Stimulated activated CD8-positive, alpha-beta memory T cell treated with anti-CD3 and anti-CD28 coated beads, Interleukin-7, amount 100 ng/mL, for 24 hours (primary cell): ENCODE measurements at places on chromosomes 7 and 10.

DNA sequence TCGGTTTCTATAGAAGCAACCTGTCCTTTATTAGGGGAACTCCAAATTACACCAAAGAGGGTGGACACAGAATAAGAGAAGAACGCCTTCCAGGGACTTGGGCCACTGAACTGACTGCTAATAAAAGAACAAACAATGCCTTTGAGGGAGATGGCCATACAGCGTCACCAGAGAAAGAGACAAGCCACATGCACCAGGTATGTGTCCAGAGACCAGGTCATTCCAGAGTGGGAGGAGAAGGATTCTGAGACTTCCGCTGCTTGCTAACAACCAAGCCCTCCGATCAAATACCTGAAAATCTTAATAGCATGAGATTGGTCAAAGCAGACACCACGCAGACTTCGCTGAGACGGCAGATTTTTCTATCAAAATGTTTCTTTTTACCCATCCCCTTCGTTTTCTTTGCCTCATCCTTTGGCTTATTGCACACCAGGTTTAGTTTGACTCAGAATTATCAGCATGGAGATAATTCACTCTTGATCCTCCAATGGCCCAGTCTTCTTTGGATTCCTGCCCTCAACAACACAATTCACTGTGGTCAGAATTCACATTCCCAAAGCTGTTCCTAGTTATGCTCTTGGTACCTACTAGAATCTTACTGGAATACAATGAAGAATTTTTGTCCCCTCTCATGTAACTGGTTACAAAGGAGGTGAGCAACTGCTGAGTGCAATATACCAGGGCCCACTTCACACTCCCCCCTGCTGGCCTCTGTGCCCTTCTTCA is 87.4 kb upstream of the DDC start:
- DNase-seq = no peak

- DNase-seq = no peak
Observed at GRCh38 chr7:4806983-4807597, 31.7 kb downstream of the AP5Z1 start.

DNA sequence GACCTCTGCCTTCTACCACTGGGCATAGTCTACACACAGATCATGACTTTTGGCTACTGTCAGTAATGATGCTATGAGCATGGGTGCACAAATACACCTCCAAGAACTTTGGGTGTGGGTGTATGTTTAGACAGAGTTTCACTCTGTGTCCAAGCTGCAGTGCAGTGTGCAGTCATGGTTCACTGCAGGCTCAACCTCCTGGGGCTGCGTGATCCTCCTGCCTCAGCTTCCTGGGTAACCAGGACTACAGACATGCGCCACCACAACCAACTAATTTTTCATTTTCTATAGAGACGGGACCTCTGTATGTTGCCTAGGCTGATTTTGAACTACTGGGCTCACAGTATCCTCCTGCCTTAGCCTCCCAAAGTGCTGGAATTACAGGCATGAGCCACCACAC is 194.4 kb downstream of the NSUN6 start:
- DNase-seq = no peak

- no peak for DNase-seq
Observed at GRCh38 chr10:86306628-86307278, 59.8 kb downstream of the GRID1 start.

- no peak for DNase-seq
Observed at GRCh38 chr10:102208311-102209035, 17.6 kb upstream of the ELOVL3 start.

- DNase-seq = no peak
Observed at GRCh38 chr10:88065383-88066049, 202.1 kb downstream of the PTEN start.
